Caudate nucleus (tissue), 63 donors: ENCODE measurements at places on chromosomes 3 and 15.
A peak's percentile ranks its signal among the peaks of the same experiment; 100 is the strongest.

DNA sequence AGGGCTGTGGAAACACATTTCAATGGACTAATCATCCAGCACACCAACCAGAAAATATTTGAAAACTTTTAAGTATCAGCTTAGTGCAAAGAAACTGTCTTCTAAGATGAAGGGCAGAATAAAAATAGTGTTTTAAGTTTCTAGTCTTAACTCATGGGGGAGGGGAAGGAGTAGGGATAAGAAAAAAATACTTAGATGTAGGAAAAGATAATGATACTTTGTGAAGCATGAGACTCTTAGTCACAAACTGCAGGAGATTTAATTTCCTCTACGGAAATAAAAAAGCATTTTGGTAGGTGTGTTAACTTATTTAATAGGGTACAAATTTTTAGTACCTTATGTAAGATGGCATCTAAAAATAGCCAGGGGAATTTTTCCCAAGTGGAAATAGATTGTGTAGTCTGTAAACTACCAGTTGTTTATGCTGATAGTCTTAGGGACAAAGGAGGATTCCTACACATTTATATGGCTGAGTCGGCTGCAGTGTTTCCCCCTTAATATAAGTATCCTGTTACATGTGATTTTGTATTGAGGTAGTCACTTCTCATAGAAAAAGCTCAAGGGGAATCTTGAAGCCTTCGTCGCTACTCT, 78.2 kb upstream of the GBE1 start:
- no peak for DNase-seq

- DNase-seq: no peak
These were observed 20.7 kb upstream of the SPESP1 start for GRCh38 chr15:68909601-68910100.

- DNase-seq: no peak
These were observed 5.9 kb downstream of the ATP8B4 start for GRCh38 chr15:50113187-50113505.

DNA sequence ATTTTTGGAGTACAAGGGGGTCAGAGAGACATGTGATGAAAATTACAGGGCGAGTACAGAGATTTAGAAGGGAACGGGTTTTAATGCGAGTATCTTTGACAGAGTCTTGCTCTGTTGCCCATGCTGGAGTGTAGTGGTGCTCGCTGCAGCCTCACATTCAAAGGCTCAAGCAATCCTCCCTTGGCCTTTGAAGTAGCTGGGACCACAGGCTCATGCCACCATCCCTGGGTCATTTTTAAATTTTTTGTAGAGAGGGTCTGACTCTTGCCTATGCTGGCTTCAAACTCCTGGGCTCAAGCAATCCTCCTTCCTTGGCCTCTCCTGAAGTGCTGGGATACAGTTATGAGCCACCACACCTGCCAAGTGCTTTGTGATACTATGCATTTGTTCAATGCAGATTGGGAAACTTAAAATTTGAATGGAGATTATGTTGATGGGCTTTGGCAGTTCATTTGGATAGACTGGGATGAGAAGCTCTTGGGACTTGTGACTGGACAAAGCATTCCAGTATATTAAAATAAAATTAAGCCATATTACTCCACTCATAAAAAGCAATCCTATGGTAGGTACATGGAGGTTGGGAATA, 4.0 kb upstream of the LMLN start:
- DNase-seq: no peak

DNA sequence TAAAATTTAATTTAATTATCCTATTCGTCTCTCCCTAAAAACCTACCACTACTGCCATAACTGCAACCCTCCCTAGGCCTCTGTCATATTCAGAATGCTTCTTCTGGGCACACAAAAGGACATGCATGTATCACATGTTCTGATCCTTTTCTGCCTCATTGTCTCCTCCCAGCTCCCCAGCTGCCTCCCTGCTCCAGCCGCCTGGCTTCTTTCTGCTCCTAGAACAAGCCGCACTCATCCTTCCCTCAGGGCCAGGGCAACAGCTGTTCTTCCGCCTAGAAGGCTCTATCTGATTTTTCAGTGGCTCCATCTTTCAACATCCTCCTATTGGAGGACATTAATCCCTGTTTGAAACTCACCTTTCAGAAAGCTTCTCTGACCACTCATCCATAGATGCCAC, 38.6 kb downstream of the TMED3 start:
- DNase-seq: no peak

- DNase-seq: no peak
These were observed 223.4 kb downstream of the NR2F2 start for GRCh38 chr15:96553931-96554330.

DNA sequence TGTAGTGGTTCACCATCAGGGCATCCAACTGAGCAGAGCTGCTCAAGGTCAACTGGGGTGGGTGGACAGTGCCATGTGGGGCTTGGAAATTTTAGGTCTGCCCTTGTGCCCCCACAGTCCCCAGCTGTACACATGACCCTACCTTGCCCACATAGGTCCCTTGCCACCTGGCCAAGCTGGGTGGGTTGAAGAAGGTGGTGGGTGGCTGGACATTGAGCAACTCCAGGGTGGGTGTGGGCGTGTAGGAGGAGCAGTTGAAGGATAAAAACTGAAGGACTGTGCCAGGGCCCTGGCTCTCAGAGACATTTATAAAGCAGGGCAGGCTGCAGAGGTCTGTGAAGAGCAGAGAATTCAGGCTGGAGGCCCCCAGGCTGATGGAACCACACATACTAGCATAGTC, 568 bp downstream of the CDHR4 start:
- DNase-seq: no peak

- no peak for DNase-seq
These were observed 477.7 kb downstream of the IGSF11 start for GRCh38 chr3:118556983-118557382.

- DNase-seq: no peak
These were observed 41.6 kb downstream of the IQCH start for GRCh38 chr15:67296188-67296587.

DNA sequence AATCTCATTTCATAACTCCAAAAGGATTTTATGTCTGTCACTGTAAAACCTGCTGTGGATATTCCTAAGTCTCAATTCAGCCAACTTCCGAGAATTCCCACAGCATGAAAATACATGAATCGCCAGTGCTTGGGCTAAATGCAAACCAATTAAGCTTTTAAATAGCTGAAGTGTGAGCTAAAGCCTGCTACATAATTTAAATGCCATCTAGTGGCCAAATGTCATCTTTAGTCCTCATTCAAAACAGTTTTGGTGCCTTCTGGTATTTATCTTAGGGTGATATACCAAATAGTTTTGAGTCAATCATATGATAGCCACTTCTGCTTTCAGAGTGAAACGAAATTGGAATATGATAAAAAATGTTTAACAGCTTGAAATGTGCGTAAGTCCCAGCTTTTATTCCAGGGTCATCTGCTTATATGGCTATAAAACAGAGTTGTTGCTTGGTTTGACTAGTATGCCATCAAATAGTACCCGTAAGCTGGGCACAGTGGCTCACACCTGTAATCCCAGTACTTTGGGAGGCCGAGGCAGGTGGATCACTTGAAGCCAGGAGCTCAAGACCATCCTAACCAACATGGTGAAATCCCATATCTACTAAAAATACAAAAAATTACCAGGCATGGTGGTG, 41.8 kb upstream of the CCNL1 start:
- DNase-seq: no peak

DNA sequence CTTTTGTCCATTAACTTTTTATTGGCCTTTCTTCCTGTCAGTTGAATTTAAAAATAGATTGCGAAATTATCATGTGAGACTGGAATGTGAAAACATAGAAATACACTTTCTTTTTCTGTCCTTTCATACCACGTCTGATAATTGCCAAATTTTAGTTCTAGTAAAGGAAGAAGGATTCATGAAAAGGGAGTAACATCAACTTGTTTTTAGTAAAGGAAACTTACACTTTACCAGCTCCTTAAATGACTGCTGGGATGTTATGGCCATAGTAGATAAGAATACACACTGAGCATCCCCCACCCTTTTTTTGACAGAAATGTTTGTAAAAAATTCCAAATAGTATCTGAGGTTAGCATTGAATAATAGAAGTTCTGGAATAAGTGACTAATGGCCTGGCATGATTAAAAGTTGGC, 137.9 kb downstream of the NEO1 start:
- DNase-seq: no peak

GRCh38 chr15:57133127-57133968, 214.9 kb downstream of the TCF12 start:
- no peak for DNase-seq

- no peak for DNase-seq
These were observed 13.0 kb upstream of the TMEM115 start for GRCh38 chr3:50372349-50372748.

- no peak for DNase-seq
These were observed 90.8 kb downstream of the DPH6 start for GRCh38 chr15:35455201-35455600.

- DNase-seq: no peak
These were observed 85.6 kb downstream of the TJP1 start for GRCh38 chr15:29736744-29737020.

GRCh38 chr3:141514382-141514781, 27.6 kb downstream of the RASA2 start:
- DNase-seq: no peak

DNA sequence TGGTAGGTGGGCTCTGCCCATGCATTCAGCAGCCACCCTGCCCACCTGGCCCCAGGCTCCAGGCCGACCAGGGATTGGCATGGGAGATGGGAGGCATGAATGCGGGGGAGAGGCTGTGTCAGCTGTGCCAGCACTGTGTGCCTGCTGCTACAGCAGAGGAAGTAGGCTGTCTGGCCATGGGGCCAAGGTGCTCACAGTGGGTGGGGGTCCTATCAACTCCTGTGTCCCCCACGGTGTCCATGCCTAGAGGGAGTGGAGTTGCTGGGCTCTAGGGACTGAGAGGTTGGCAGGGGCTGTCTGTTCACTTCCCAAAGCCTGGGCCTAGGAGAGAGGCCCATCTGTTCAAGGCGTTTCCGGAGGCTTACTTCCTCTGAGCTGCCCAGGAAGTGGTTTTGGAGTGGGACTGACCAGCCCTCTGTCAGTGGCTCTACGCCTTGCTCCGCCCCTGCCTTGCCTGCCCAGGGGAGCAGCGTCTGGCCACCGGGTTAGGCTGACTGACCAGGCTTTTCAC, 5.8 kb downstream of the PRKCD start:
- no peak for DNase-seq

- no peak for DNase-seq
These were observed 128.7 kb downstream of the SCAPER start for GRCh38 chr15:76776480-76776879.

- DNase-seq: peak; percentile 44
These were observed 27.5 kb upstream of the CFAP161 start for GRCh38 chr15:81106560-81106959.

DNA sequence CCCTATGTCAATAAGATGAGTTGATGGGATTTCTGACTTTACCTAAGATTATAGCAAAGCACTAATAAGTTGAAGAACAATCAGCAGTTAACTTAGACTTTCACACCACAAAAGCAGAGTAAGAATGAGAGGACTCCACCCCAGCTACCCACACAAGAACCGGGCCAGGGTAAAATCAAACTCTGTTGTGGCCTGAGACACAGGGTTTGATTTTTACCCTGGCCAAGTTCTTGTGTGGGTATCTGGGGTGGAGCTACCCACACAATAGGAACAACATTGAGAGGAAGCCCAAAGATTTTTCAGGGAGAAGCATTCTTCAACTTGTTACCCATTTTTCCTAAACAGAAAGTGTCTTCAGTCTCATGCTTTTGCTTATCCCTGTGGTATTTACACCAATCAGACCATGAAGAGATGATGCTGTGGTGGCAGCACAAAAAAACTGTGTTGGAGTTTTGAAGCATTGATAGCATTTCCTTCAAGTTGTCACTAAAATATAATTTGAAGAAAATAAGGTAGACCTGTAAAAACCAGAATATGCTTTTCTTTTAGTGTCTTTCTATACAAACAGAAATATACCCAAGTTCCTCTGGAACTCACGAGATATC, 25.6 kb downstream of the CPOX start:
- no peak for DNase-seq

DNA sequence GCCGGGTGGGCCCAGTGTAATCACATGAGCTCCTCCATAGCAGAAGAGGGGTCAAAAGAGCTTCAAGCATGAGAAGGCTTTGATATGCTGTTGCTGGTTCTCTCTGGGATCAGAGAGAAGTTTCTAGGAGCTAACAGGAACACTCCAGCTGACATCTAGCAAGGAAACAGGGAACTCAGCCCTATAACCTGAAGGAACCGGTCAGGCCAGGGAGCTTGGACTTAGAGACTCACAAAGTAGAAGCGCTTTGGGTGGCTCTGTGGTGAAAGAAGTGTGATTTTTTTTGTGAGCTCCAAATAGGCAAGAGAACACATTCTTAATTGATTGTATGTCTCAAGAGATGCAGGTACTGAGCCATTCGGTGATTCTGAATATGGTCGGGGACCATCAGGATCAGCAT, 26.2 kb upstream of the EPHB1 start:
- no peak for DNase-seq

- no peak for DNase-seq
These were observed 34.2 kb downstream of the TXNRD3 start for GRCh38 chr3:126620738-126621137.

DNA sequence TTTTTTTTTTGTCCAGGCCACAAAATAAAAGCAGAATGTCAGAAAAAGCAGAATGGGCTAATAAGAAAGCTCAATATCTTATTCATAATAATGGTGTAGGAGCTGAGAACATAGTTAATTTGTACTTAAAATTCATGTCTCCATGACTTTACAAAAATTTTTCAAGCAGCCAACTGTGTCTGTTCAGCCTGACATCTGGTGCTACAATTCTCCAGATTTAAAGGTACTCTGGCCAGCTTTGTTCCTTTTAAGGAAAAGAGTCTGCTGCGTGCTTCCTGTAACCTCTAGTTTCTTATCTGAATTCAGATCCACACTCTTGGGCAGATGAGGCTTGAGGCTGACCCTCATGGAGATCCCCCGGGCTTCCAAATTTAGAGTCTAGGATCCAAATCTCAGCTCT, 8.7 kb upstream of the RFX7 start:
- no peak for DNase-seq

DNA sequence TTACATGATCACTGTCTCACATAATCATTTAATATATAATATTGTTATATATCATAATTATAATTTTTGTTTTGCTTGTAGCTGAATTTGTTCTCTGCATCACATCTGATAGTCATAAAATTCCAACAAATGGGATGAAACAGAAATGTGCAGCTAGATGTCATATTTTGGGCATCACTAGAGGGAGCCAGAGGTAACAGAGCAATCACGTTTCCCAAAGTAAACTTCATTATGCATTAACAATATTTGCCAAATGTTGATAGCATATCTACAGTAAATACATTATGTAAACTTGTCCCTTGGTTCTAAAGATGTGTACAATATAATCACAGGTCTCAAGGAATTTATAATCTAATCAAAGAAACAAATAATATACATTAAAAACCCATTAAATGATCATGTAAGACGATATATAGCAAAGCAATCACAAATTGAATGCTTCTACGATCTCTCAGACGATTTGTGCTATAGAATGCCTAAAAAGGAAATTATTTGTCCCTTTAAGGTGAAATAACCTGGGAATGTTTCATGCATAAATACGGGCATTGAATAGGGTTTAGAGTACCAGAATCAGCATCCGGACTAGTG, 234.2 kb upstream of the MCTP2 start:
- DNase-seq: no peak

- no peak for DNase-seq
These were observed 32.7 kb downstream of the USF3 start for GRCh38 chr3:113663761-113664160.
